ENCODE measurements at places on chromosomes 12 and 14.

DNA sequence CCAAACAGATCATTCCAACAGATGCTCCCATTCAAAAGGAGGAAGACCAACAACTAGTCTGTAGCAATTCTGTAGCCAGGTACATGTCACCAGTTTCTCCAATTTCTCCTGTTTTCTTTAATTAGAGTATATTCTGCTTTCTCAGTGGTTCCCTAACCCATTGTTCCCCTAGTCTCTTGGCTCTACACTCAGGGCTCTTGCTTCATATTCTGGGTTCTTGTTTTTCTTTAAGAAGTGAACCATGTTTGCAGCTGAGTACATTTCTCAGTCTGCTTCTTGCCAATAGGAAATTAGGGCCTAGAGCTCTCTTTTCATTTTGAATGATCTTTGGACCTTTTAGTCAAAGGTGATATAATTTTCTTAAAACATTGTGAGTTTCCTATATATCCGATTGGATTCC lies 29.4 kb upstream of the STXBP6 start:
- DNase-seq = no peak

DNA sequence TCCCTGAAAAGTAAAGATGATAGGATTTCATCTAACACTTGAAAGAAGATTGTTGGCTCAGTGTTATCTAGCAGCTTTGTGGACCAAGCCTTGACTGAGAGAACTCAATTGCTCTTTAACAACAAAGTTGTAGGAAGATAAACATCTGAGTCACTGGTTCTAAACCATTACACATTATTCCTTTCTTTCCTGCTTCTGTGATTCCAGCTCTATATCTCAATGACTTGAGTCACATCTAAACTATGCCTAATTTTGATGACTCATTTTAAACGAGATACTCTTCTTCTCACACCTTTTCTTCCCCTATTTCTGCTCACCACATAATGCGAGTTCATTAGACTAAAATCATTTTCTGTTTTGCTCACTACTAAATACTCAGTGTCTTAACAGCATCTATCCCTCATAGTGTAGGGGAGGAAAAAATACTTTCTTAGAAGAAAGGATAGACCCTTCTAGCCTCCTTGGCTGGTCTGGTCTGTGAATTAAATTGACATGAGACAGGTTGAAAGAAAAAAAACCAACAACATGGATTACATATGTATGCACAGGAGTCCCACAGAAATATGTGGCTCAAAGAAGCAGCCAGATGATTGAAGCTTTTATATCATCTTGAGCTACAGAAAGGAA lies 201.4 kb downstream of the C12orf50 start:
- no peak for DNase-seq

- DNase-seq = no peak
Observed at GRCh38 chr14:68759017-68759560, 33.8 kb downstream of the ZFP36L1 start.

DNA sequence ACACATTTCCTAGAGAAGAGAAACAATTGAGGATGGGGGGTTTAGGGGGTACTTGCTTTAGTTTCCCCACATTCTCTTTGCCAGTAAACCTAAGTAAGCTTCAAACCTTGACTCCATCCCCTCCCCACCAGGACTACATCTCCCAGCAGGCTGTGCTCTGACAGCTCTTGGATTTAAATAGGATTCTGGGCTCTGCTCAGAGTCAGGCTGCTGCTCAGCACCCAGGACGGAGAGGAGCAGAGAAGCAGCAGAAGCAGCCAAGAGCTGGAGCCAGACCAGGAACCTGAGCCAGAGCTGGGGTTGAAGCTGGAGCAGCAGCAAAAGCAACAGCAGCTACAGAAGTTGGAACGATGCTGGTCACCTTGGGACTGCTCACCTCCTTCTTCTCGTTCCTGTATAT lies 20.6 kb downstream of the RDH12 start:
- no peak for DNase-seq

DNA sequence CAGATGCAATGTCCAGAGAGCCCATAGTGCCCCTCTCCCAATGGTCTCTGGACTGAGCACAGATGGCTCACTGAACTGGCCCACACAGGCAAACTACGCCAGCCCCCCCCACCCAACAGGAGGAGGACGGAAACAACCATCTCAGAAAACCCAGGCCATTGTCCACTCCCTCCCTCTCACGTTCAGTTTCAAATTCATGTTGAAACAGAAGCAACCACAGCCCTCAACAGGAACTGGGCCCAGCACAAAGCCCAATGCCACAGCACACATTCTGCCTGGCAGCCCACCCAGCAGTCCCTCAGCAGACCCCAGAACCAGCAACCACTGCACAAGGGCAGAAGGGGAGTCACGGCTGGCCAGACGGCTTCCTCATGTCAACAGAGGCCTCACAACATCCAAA lies 10.6 kb downstream of the CCDC88C start:
- no peak for DNase-seq

Data from NCI-H2081 treated with DMSO at 0.1 percent for 48 hours (cell line).